ENCODE measurements at places on chromosomes 11 and 22. TPM values are rescaled to one million over a fixed set of nuclear protein-coding genes. Genes with fewer than 3 reads are reported as not detected.
A peak's percentile ranks its signal among the peaks of the same experiment; 100 is the strongest.

SGSM1 gene
- 0.22 TPM for total RNA-seq

DNA sequence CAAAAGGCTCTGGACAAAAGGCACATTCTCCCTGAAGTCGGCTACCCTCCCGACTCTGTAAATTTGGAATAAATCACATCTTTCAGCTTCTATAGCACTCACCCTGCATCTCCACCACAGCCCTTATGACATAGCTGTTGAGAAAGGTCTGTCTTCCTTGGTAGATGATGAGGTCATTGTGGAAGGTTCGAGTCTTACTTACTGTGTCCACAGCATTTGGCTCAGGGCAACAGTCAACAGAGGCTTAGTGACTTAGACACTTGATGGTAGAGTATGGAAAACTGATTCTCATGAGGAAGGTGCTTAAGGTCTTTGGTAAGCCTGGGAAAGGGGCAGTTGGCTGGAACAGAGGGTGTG lies 45.6 kb downstream of the PTPRJ start:
- no peaks in the 10 kb centered on the region for H3K36me3 ChIP-seq
- H3K27me3 ChIP-seq = no peaks in the 10 kb centered on the region
- no peak overlapping the region for H3K4me3 ChIP-seq

DNA sequence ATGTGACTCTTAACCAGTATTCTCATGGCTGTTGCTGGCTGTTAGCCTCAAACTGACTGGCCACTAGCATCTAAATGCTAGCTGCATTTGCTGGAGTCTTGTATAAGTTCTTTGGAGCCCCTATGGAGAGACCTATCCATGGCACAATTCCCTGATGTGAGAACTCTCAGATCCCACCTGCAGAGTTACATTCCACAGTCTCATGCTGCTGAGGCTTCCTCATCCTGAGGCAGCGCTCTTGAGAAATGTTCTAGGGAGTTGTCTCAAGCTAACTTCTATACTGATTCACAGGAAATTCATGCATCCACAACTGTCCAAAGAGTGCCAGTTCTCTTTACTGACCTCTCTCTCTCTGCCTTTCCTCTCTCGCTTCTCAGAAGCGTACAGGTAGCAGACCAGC lies 218.0 kb upstream of the PITPNB start:
- H3K36me3 ChIP-seq = no peaks in the 10 kb centered on the region
- no peak for DNase-seq
- no peak overlapping the region for H3K4me3 ChIP-seq
- no peak overlapping the region for H3K27ac ChIP-seq
- H3K27me3 ChIP-seq = no peaks in the 10 kb centered on the region

TPH1 gene
- 0.60 TPM for total RNA-seq

GRCh38 chr11:21428796-21429195 lies 759.4 kb downstream of the NELL1 start:
- no peak overlapping the region for H3K27ac ChIP-seq
- H3K4me1 ChIP-seq = no peaks in the 10 kb centered on the region
- H3K36me3 ChIP-seq = no peaks in the 10 kb centered on the region
- H3K27me3 ChIP-seq = no peaks in the 10 kb centered on the region

DNA sequence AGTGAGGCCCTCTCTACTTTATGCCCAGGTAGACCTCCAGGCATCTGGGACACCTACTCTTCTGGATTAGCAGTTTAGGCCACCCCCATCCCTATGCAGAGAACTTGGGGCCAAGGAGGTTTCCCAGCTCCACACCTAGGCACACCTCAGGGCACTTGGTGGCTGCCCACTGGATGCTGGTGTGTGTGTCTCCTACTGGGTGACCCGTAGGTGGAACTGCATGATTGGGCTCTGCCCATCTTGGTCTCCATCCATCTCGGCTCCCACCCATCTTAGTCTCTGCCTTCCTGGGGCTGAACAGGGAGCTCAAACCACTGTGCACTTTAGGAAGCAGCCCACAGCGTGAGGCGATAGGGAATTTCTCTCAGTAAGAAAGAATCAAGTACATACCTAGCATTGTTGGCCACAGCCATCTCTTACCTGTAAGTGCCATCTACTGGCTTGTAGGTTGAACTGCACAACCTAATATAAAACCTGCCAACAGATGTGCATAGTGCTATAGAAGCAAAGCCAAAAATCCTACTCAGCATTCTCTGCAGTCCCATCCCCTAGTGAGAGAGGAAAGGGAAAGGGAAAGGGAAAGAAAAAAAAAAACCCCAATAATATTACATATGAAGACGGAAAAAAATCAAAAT lies 61.6 kb upstream of the PTPN5 start:
- H3K27me3 ChIP-seq = no peaks in the 10 kb centered on the region
- H3K36me3 ChIP-seq = no peaks in the 10 kb centered on the region
- DNase-seq = no peak
- H3K4me1 ChIP-seq = no peaks in the 10 kb centered on the region

DNA sequence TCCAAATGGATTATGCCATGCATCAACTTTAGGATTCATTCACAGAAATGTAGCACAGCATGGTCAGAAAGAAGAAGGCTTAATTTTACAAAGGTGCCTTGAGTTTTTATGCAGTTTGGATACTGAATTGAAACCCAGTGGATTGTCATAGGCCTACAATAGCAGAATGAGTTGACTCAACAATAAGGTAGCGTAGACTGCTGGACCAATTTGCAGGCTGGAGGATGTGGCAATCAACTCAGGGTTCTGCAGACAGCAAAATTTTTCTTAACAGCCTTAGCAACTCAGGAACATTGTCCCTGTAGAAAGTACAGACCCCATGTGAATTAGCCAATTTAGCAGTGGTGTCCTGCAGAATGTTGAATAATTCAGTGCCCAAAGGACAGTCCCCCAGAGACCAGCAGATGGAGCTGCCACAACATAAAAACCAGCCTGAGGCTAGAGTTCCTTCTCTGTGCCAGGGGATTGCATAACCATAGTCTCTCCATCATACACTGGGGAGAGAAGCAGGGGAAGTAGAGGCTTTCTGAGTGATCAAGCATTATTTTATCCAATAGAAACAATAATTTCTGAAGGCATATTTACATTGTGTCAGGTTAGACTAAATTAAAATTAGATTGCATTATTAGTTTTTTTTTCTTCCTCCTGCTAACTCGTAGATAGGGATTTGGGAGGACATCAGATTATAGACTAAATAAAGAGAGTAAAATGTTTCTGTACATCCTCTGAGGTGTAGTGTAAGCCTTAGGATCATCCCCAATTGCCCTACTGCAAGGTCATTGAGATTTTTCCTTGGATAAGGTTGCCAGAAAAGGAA lies 20.3 kb upstream of the MRPL17 start:
- DNase-seq = peak; percentile 46
- no peak overlapping the region for H3K27ac ChIP-seq
- H3K27me3 ChIP-seq = no peaks in the 10 kb centered on the region
- H3K36me3 ChIP-seq = no peaks in the 10 kb centered on the region

- H3K36me3 ChIP-seq = no peaks in the 10 kb centered on the region
- H3K27me3 ChIP-seq = no peaks in the 10 kb centered on the region
- no peak overlapping the region for H3K4me3 ChIP-seq
- H3K4me1 ChIP-seq = no peaks in the 10 kb centered on the region
- DNase-seq = no peak
Observed at GRCh38 chr11:46259971-46260560, 17.4 kb upstream of the CREB3L1 start.

- no peak overlapping the region for H3K4me3 ChIP-seq
- H3K27ac ChIP-seq = peak overlapping the region; percentile 78
- H3K36me3 ChIP-seq = peaks cover 51% of the 10 kb centered on the region
- DNase-seq = no peak
- no peaks in the 10 kb centered on the region for H3K4me1 ChIP-seq
- no peaks in the 10 kb centered on the region for H3K27me3 ChIP-seq
Observed at GRCh38 chr22:50314455-50315288, 7.2 kb upstream of the PLXNB2 start.

MYRF gene
- total RNA-seq = 1.2 TPM

MRGPRX3 gene
- total RNA-seq = not detected

DNA sequence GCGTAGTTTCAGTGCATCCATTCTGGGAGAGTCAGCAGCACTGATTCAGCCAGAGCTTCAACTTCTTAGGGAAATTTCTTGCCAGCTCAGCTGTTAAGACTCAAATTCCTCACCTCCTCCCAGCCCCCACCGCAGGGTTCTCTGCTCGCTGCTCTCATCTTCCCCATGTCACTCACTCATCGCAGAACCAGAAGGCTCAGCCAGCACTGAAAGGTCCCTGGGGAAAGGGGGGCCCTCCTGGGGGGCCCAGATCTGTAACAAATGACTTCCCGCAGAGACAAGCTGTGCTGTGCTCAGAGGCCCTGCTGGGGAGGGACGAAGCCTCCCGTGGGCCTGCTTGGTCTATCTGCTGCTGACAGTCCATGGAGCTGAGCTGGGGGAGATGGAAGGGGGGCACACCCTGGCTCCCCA lies 220.6 kb downstream of the NTM start:
- H3K27ac ChIP-seq = no peak overlapping the region
- H3K27me3 ChIP-seq = no peaks in the 10 kb centered on the region
- no peak for DNase-seq
- H3K4me1 ChIP-seq = no peaks in the 10 kb centered on the region
- H3K4me3 ChIP-seq = no peak overlapping the region

NCF4 gene
- 17.8 TPM for total RNA-seq

DNA sequence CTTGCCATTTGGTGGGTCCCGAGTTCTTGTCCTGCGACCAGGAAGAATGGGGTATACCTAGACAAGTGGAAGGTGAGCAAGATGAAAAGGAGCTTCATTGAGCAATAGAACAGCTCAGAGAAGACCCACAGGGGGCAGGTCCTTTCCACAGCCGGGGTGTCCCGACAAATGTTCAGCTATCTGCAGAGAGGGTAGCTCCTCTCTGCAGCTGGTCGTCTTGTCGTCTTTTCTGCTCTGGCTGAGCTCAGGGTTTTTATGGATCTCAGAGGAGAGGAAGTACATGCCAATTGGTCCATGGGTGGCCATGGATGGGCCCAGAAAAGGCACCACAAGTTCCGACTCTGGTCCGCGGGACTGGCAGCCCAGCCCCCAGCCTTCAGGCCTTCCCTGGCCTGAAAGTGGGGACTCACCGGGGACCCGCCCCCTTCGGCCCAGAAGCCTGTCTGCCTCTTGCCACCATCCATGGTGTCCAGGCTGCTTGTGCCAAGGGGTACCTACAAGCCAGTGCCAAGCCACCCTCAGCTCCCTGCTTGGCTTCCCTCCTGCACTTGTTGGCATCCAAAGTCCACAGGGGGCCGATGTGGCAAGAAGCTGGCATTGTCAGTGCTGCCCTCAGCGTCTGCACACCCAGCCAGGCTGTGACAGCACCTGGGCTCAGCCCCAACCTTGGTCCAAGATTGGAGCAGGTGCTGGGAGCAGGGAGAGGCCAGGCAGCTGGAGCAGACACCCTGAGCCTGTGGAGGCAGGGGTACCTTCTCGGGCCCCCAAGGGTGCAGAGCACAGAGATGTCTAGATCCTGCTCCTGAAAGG lies 438.9 kb downstream of the TBC1D22A start:
- H3K4me1 ChIP-seq = no peaks in the 10 kb centered on the region
- H3K36me3 ChIP-seq = no peaks in the 10 kb centered on the region
- no peak overlapping the region for H3K27ac ChIP-seq
- H3K4me3 ChIP-seq = no peak overlapping the region
- peak; percentile 5 for DNase-seq
- H3K27me3 ChIP-seq = no peaks in the 10 kb centered on the region

GRCh38 chr22:36613958-36614357 lies 85.0 kb upstream of the EIF3D start:
- H3K4me1 ChIP-seq = no peaks in the 10 kb centered on the region
- DNase-seq = no peak

OR10D3 gene
- not detected for total RNA-seq

DNA sequence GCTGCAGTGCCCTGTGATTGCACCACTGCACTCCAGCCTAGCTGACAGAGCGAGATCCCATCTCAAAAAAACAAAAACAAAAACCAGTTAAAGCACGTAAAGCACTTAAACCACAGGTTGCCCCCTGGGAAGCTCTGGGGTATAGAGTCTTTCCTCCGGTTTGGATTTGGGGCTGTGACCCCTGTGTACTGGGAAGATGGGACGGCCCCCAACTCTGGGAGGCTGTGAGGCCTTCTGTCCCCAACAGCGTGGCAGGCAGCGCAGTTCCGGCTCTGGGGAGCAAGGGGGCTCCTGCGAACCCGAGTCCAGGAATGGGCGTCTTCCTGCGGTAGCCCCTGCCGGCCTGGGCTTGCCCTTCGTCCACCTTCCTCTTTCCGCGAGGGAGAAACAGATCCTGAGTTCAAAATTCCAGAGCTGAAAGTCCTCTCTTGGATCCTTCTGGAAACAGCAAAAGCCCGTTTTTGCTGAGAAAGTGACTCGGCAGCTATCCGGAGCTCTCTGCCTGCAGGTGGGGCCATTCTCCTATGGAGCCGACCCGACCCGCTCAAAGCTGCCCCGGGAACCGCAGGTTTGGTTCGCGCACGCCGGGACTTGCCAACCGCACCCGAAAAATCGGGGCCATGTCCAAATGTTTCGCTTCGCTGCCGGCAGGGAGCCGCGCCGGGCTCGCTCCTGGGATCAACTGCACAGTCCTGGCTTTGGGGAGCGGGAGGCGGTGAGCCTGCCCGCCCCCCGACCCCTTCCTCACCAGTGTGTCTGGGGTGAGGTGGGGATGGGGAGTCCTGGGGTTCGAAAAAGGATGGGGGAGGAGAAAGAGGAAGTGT lies 36.3 kb upstream of the POLA2 start:
- no peaks in the 10 kb centered on the region for H3K36me3 ChIP-seq
- DNase-seq = peak; percentile 43
- no peaks in the 10 kb centered on the region for H3K27me3 ChIP-seq
- H3K4me3 ChIP-seq = peak overlapping the region; percentile 59
- peaks cover 17% of the 10 kb centered on the region for H3K4me1 ChIP-seq

DNA sequence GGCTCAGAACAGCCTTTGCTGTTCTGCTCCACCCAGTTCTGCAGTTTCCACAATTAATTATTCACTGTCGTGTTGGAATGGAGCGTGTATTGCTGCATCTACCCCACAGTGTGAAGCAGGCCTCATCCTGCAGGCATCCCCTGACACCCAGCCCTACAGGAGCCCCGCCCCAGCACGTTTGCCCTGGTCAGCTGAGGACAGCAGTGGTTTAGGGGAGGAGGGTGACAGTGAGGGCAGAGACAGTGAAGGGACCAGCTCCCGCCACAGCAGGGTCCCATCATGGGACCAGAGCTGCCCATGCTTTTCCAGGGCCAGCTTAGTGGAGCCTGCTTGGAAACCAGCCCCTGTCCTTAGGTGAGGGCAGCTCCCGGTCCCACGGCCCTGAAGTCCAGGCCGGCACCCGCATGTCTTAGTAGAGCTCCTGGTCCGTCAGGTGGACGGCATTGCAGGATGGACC lies 273.0 kb downstream of the TBC1D22A start:
- no peak overlapping the region for H3K27ac ChIP-seq
- H3K27me3 ChIP-seq = no peaks in the 10 kb centered on the region
- H3K4me1 ChIP-seq = peaks cover 40% of the 10 kb centered on the region
- DNase-seq = no peak

GRCh38 chr11:103871923-103872551 lies 164.4 kb upstream of the DDI1 start:
- H3K27ac ChIP-seq = no peak overlapping the region
- no peak for DNase-seq
- no peak overlapping the region for H3K4me3 ChIP-seq
- no peaks in the 10 kb centered on the region for H3K27me3 ChIP-seq

- no peaks in the 10 kb centered on the region for H3K36me3 ChIP-seq
- H3K27me3 ChIP-seq = no peaks in the 10 kb centered on the region
- H3K4me1 ChIP-seq = no peaks in the 10 kb centered on the region
- no peak overlapping the region for H3K4me3 ChIP-seq
Observed at GRCh38 chr11:64044730-64045393, 9.1 kb downstream of the FLRT1 start.

Data from tibial nerve (tissue), 4 donors.